ENCODE measurements at places on chromosomes 4 and X.

DNA sequence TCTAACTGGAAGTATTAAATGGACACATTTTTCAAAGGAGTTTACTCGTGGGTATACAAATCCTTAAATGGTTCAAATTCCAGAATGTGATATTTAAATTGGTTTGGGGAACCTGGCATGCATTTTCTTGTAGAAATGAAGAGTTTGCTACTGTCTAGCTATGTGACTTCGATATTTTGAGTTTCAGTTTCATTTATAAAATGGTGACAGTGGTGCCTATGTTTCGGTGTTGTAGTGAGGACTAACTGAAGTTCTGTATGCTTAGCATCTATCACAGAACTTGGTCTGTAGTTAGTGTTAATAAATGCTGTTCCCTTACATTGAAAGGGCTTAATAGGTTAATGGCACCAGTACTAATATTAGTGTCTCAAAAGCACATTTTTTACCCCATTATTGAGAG is 29.4 kb downstream of the TRPC5 start:
- DNase-seq, result no peak

- DNase-seq, result no peak
Measured at GRCh38 chr4:8108991-8109390, 49.6 kb downstream of the ABLIM2 start.

GRCh38 chr4:142265946-142266345 is 580.2 kb downstream of the INPP4B start:
- no peak for DNase-seq

DNA sequence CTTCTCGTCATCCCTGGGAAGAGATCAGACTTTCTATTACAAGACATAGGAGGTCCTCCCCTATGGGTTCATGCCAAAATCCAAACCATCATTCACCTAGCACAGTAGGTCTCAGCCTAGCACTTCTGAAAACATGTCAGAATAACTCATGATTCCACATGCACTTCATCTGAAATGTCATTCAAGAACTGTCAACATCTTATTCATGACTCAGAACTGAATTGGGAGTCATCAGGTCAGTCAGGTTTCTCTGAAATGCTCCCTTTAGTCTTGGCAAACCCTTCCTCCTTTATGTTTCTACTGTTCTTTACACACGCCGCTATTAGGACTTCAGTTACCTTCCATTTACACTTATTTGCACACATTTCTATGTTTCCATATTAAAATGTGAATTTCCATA is 67.2 kb downstream of the ANTXR2 start:
- no peak for DNase-seq

GRCh38 chr4:46432923-46433322 is 43.0 kb upstream of the GABRA2 start:
- no peak for DNase-seq

DNA sequence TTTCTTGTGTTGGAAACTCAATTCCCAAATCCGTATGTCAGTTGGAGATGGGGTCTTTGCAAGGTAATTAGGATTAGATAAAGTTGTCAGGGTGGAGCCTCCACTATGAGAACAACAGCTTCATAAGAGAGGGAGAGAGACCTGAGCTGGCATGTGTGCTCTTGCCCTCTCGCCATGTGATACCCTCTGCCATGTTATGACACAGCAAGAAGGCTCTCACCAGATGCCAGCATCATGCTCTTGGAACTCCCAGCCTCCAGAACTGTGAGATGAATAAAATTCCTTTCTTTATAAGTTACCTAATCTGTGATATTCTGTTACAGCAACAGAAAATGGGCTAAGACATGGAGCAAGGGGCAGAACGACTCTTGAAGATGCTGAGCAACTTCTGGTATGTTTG is 201.9 kb upstream of the BOD1L1 start:
- no peak for DNase-seq

DNA sequence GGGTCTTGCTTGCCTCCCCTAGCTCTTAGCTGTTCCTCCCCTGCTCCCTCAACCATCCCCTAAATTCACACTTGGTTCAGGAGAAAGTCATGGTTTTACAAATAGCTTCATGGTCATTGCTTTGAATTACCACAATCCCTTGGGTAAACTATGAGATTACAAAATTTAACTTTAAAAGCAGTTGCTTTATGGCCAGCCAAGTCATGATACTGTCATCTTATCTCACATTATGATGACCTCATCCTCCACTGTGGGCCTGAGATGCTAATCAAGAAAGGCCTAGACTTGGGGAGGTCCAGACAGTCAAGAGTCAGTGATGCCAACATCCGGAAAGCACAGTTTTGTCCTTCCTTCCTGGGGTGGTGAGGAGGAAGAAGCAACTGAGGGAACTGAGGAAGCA is 10.5 kb upstream of the FGF16 start:
- no peak for DNase-seq

GRCh38 chr4:82247171-82247570 is 126.6 kb downstream of the HNRNPD start:
- no peak for DNase-seq

GRCh38 chr4:157886645-157887044 is 286.2 kb downstream of the GASK1B start:
- DNase-seq, result no peak

DNA sequence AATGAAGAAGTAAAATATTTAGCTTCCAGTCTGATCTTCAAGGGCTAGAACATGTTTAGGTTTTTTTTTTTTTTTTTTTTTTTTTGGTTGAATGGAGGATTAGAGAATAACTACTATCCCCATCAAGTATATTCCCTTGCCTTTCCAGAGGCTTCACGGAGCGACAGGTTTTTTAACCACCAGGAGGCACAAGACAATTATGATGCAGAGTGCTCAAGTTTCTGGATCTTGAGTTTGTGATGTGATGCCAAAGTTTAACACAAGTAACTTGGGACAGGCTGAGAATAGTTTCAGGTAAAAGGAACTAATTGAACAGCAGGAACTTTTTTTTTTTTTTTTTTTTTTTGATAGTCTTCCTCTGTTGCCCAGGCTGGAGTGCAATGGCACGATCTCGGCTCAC is 30.3 kb downstream of the CCNI start:
- DNase-seq, result no peak

- DNase-seq, result no peak
Measured at GRCh38 chrX:21394792-21395191, 20.6 kb downstream of the CNKSR2 start.

GRCh38 chrX:2342281-2342688 is 158.5 kb downstream of the DHRSX start:
- DNase-seq, result no peak

DNA sequence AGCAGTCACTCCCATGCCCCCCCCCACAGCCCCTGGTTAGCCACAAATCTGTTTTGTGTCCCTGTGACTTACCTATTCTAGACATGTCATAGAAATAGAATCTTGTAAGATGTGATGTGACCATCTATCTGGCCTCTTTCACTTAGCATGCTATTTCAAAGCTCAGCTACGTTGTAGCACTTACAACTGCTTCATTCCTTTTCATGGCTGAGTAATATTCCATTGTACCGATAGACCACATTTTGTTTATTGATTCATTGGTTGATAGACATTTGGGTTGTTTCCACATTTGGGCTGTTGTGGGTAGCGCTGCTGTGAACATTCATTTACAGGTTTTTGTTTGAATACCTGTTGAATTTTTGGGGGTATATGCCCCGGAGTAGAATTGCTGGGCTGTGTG is 11.5 kb downstream of the NSG1 start:
- DNase-seq, result no peak

GRCh38 chr4:151538963-151539362 is 130.0 kb downstream of the FHIP1A start:
- DNase-seq, result no peak

DNA sequence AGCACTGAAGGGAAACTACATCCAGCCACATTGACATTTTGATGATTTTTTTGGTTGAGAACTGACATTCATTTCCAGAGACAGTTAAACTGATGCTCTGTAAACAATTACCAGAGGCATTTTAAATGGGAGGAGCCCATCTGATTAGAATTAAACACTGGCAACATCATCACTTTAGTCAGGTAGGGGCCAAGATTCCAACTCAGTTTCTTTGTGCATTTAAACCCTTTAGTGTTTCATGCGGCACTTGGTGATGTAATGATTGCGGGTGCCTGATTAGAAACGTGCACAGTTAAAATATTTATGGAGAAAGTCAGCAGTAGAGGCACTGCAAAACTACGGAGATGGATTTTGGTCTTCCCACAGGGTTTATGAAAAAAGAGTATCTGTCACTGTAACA is 16.1 kb downstream of the TNIP3 start:
- no peak for DNase-seq

DNA sequence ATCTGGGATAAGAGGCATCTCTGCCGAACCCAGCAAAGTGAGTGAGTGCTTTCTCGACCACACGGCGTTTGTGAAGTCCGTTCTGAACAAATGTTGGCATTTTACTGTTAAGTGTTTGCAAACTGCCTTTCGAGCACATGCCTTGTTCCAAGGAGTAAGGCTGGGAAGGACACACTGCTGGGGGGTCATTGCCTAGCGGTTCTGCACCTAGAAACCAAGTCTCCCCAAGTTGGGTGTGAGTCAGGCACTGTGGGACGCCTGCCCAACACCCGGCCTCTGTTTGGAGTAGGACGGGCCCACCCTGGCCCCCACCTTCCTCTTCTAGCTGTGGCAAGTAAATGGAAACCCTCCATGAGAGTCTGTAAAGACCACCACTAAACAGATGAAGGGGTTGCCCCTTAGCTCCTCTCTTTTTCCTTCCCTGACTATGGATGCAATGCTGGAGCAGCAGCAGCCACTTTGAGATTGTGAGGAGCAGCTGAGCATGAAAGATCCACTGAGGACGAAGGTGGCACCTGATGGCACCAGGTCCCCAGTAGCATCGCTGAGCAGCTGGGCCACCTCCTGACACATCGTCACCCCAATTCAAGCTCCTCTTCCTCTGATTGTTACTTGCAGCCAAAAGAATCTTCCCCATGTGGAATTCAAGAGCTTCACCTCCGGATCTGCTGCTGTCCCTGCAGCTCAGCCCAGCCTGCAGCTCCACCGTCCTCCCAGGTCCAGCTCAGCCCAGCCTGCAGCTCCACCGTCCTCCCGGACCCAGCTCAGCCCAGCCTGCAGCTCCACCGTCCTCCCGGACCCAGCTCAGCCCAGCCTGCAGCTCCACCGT is 6.3 kb downstream of the CPLX1 start:
- no peak for DNase-seq

- DNase-seq, result no peak
Measured at GRCh38 chr4:146852360-146852759, 93.3 kb downstream of the TTC29 start.

GRCh38 chr4:169225812-169226211 is 44.9 kb downstream of the SH3RF1 start:
- DNase-seq, result no peak

GRCh38 chr4:25986807-25987206 is 72.8 kb downstream of the SMIM20 start:
- DNase-seq, result no peak

- DNase-seq, result no peak
Measured at GRCh38 chr4:77465271-77465670, 140.3 kb upstream of the CXCL13 start.

DNA sequence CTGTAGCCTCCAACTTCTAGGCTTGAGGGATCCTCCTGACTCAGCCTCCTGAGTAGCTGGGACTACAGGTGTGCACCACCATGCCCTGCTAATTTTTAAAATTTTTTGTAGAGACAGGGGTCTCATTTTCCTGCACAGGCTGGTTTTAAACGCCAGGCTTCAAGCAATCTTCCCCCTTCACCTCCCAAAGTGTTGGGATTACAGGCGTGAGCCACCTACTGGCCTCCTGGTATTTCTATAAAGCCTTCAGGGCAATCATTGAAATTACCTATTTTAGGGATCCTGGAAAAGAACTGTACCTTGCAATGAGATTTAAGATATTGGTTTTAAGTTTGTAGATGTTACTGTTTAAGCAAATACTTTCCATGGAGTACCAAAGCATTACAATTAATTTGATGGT is 13.5 kb upstream of the PLS3 start:
- DNase-seq, result no peak

GRCh38 chr4:84089652-84090437 is 409.2 kb downstream of the NKX6-1 start:
- no peak for DNase-seq

DNA sequence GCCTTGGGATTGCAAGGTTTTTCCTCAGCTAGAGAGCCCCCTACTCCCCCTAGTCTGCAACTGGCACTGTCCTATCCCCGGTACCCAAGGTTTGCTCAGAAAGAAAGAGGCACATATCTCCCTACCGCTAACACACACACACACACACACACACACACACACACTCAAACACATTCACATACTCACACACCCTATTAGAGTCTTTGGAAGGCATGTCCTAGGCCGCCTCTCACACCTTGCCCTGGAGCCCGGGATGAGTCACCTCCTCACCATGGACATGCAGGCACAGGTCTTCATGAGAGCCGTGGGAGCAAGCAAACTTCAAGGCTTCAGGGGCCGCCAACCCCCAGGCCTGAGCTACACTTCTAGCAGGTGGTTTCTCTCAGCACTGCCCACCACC is 49.2 kb downstream of the PJA1 start:
- DNase-seq, result no peak

DNA sequence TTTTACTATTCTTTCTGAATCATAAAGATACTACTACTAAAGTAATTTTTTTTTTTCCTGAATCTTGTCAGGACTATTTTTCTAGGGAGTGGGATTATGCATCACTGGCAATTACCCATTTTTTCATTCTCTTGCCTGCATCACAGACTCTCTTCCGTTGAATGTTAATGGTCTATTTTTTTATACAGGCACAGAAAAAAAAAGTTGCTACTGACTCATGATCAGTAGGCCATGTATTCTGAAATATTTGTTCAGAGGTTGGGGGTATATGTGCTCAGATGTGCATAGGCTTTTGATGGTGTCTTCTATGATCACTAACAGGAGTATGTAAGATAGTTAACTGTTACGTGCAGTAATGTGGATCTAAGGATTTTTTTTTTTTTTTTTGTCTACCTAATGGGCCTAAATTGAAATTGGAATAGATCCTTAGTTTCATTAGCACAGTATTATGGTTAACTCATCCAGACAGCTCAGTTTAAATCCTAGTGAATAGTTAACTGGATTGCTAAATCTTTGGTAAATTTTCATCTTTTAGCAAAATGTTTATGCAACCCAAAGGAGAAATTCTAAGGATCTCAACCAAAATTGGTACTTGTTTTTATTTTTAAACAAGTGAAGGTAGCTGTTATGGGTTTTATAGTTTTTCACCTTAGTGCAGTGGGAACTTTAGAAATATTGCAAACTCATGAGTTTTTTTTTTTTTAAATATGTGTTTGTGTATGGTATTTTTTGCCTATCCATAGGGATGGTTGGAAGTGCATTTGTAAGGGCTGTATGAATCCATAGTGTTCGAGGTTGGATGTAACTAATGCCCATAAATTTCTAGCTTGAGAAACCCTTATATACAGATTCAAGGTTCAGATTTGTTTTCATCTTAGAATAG is 12.1 kb downstream of the BMP2K start:
- DNase-seq, result no peak
